Mesenteric fat pad (tissue), 1 donor: ENCODE measurements at places on chromosomes 11 and 22. TPM values are rescaled to one million over a fixed set of nuclear protein-coding genes. Genes with fewer than 3 reads are reported as not detected.

Gene CDHR5
- 1.1 TPM for total RNA-seq

Gene HORMAD2
- total RNA-seq = not detected

Gene TRPC6
- total RNA-seq = 2.6 TPM

Gene KRTAP5-1
- not detected for total RNA-seq

Gene RASL10A
- total RNA-seq = 1.9 TPM

- DNase-seq = no peak
These were observed 3.4 kb downstream of the KLHL35 start for GRCh38 chr11:75429641-75429901.

DNA sequence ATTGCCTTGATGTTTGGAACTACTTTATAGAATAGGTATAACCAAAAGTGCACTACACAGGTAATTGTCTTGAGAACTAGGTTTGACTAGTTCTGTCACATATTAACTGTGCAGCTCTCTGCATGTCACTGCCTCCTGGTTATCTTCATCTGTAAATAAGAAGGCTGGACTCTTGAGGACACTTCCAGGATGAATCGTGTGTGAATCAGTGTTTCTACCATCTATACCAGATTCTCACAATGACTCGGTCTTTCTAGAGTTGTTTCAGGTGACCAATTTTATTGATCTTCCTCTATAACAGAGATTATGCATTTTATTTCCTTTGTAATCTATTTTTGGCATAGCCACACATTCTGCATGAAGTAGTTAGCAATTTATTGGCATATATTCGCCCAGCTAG lies 1181.0 kb upstream of the TENM4 start:
- DNase-seq = no peak

Gene C1QTNF6
- total RNA-seq = 1.3 TPM

DNA sequence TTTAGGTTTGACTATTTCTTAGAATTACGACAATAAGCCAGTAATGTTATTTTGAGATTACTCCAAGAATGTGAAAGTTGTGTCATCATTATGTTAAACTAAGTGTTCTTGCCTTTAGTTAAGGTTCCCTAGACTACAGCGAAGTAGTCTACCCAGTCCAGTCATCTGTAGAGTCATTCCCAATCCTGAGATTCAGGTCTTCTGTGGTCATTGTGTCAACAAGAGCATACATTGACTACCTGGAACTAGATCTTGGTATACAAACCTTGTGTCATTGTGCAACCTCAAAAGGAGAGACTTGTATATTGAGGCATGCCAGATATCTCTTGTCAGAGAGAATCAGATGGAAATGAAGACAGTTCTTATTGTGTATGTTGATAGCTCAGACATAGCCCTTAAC lies 115.9 kb downstream of the ATM start:
- no peak for DNase-seq

Gene OR51A7
- total RNA-seq = not detected

Gene P2RY6
- 6.7 TPM for total RNA-seq

Gene EMID1
- total RNA-seq = 1.4 TPM
